ENCODE measurements at places on chromosomes 13 and 19.

DNA sequence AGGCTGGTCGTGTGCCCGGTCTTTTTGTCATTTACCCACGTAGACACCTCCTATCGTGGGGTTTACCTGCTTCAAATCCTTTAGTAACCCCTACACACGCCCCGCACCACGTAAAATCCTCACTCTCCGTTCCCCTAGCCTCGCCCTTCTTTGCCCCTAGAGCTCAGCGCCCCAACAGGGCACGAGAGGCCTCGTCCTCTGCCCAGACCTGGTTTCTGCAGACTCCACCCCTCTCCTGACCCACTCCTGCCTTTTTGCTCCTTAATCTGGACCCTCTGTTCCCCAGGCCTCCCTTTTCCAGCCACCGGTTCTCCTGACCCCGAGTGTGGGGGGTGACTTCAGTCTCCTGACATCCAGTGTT is 412 bp downstream of the ZNF528 start:
- no peak for DNase-seq

DNA sequence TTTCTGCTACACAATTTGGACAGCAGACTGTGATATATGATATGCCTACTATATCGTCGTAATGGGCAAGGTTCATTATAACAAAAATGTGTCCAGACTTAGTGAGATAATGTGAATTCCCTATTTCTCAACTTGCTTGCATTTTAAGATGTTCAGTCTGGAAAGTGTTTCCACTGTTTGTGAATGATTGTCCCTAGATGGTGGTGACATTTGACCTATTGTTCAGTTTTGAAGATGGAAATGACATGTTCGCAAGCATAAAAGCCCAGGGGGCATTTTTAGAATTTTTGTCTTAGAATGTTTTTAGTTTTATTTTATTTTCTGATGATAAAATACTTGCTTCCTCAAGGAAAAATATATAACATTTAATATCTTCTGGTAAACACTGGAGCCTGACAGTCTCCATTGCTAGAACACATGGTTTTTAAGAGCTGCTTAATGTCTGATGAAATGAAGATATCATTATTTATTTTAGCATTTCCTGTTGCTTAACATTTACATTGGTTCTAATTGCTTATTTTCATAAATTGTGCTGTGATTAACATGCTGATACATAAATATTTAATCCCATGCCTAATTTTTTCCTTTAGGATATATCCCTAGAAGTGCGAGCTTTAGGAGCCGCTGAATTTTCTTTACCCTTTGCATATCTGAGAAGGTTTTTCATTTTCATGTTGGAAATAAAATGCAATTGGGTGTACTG is 27.1 kb downstream of the MBNL2 start:
- no peak for DNase-seq

DNA sequence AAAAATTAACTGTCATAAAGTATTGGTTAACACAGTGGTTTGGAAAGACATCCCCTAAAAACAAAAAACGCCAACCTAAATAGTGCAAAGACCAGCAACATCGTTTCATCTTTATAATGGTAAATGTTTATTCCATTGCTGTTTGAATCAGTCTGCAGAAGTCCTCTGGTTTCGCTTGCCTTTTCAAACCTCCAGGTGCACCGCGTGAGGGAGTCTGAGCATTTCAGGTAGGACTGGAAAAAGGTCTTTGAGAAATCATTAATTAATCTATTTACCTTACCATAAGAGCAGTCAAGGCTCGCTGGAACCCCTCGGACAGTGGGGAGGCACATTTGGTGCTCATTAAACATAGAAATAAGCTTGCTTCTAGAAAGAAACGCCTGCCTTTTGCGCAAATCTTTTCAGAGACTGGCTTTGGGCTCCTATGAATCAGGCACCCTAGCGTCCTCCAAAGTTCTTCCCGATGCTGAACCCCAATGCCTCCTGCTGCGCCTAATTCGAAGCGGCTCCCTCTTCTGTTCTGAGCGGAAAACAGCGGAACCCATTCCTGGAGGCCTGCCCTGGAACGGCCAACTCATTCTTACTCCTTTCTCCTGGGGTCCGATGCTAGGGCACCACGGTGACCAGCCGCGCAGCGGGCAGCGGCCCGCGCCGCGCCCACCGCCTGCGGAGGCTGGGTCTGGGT is 951 bp upstream of the MTUS2 start:
- DNase-seq, result no peak

DNA sequence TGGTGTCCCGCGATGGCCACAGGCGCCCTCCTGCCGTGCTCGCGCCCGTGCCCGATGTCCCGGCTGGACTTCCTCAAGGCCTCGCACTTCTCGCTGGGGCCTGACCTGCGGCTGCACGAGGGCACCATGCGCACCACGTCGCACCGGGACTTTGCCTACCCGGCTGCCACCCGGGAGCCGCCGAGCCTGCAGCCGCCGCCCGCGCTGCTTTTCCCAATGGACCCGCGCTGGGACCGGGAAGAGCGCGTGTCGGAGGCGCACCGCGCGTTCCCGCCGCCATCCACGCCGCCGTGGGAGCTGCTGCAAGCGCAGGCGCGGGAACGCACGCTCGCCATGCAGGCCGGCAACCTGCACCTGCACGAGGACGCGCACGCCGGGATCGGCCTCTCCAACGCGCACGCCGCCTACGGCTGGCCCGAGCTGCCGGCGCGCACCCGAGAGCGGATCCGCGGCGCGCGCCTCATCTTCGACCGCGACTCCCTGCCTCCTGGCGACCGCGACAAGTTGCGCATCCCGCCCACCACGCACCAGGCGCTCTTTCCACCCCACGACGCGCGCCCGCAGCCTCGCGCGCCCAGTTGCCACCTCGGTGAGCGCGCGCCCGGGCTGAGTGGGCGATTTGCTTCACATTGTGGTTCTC is 12.1 kb upstream of the PEX11G start:
- peak; percentile 77 for DNase-seq

DNA sequence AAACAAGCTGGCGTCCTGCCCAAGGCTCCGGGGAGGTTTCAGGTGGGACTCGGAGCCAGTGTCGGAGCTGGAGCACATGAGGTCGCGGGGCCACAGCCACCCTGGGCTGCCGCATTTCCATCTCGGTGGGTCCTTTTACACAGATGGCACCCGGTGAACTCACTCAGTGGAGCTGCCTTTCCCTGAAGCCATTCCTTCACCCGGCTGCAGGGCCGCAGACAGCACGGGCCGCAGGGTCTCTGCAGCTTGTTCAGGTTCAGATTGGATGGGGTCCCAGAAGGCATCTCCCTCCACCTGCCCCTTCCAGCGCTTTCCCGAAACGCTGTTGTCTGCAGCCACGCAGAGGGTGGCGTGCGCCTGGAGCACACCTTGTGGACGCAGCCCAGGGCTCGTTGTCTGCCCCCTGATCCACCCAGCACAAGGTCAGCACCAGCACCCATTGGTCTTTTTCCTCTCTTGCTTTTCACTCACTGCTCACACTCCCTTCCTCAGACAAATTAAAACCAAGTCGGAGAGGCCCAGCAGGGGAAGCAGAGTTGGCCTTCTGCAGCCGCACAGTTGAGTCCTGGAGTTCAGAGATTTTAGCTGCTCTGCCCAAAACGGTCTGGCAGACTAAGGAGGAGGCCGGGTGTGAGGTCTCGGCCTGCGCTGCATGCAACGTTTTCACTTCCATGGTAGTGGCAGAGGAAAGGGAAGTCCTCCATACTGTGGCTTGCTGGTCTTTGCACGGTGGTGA is 18.1 kb downstream of the MCF2L start:
- DNase-seq, result no peak

- no peak for DNase-seq
Measured at GRCh38 chr19:56126983-56127780, 6.1 kb upstream of the ZNF787 start.

DNA sequence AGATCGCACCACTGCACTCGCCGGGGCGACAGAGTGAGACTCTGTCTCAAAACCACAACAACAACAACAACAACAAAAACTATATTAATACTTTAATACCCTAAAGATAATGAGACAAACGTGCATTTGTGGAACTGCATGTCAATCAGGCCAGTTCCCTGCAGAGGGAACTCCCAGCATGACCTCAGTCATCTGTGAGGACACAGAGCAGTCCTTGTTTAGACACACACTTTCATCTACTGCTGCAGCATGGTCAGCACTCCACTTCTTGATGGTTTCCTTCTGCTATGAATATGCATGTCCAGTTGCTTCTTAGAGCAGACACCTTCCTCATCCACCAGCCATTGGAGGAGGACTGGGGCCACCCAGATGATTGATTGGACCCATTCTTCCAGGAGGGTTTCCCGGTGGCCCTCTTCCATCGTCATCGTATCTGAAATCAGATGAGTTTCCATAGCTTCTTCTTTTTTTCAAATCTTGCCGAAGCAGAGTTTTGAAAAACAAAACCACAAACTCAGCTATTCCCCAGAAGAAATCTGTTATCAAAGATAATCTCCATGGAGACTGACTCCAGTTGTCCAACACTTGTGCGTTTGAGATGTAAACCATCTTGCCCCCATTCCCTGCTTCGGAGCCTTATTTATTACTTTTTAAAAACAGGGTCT is 26.5 kb downstream of the ZNF607 start:
- DNase-seq, result no peak

DNA sequence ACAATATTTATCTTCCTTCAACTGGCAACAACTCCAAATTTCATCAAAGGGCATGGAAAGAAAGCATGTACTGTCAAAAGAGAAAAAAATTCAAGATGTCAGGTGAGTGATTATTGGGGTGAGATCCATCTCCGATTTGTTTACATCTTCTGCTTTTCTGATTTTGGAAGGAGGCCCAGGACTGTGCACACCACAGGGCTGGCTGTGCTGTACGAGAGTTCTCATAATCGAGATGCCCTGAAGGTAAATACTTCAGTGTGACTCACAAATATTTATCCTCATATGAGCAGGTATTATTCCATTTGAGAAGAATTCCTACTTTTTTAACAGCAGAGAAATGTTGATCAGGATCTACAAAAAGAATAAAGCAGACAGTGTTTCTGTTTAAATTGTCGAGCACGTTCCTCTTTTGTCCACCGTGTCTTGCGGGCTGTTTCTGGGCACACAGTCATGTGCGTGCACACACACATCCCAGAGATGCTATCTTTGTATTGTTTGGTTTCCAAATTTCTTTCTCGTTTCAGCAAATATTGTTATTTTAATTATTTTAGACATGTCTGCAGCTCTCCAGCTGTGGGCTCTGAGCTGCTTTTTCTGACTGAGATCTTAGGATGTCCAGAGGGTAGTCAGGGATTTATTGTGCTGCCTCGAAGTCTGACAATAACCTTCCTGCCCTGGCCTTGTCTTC is 103.8 kb downstream of the KL start:
- DNase-seq, result no peak

- no peak for DNase-seq
Measured at GRCh38 chr13:23463661-23464060, 30.2 kb upstream of the SACS start.

DNA sequence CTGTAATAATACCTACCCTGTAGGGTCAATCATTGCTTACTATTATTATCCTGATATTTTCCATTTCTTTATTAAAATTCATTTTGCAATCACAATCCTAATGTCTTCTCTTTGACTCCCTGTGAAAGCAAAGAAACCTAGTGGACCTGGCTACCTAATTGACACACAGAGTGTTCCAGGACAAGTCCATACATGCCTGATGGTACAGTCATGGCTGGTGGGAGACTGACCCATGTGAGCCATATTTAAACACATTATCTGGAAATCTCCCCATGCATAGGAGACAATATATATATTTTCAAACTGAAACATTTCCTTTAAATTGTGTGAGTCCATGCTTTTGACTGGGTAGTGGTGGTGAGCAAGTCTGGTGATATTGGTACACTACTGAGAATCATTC is 230.6 kb upstream of the DACH1 start:
- no peak for DNase-seq

- no peak for DNase-seq
Measured at GRCh38 chr19:38265921-38266429, 1.6 kb downstream of the SPINT2 start.

GRCh38 chr13:105991622-105992277 is 543.7 kb downstream of the EFNB2 start:
- DNase-seq, result no peak

- DNase-seq, result no peak
Measured at GRCh38 chr13:39879286-39880035, 224.0 kb downstream of the COG6 start.

DNA sequence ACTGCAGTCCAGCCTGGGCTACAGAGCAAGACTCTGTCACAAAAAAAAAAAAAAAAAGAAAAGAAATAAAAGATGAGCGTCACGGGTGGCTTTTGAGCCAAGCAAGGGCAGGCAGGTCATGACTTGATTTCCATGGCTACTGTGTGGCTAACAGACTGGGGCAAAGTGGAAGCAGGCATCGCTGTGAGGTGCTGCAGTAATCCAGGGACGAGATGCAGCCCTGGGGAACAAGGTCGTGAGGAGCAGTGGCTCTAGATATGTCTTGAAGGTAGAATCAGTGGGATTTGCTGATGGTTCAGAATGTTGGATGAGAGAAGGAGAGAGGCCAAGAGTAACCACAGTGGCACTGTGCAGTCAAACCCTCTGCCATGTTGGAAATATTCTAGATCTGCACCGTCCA is 14.2 kb downstream of the HAS1 start:
- no peak for DNase-seq

DNA sequence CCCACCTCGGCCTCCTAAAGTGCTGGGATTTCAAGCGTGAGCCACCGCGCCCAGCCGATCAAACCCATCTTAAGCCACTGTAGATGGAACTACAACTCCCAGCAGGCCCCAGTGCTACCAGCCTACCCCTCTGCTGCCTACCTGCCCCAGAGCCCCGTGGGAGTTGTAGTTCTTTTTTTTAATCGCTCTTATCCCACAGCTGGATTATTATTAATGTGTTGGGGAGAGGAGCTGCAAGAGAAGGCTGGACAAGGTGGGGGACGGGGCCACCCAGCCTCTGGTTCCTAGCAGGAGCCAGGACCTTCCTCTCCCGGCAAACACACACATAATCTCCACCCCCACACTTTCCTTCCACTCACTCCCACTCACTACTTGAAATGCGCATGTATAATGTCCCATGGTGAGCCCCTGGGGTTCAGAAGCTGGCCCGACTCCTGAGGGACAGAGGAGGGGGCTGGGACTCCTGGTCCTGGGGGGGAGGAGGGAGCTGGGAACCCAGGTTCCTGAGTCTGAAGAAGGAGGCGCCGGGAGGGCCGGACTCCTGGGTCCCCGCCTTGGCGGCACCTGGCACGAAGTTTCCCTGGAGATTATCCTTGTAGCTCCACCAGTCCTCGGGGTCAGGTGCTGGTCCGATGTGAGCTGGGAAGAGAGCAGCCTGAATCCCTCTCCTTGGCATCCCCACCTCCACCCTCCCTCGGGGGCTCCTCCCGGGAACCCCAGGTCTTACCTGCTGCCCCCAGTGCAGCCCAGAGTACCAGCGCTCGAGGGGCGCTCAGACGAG is 958 bp downstream of the CA11 start:
- peak; percentile 81 for DNase-seq

- no peak for DNase-seq
Measured at GRCh38 chr19:44278181-44278690, 18.6 kb downstream of the ZNF233 start.

GRCh38 chr19:50191216-50191615 is 12.2 kb upstream of the MYH14 start:
- DNase-seq, result no peak

GRCh38 chr19:58279042-58279924 is 528 bp downstream of the ZNF8 start:
- peak; percentile 83 for DNase-seq
